ENCODE measurements at places on chromosomes 6 and 20.

DNA sequence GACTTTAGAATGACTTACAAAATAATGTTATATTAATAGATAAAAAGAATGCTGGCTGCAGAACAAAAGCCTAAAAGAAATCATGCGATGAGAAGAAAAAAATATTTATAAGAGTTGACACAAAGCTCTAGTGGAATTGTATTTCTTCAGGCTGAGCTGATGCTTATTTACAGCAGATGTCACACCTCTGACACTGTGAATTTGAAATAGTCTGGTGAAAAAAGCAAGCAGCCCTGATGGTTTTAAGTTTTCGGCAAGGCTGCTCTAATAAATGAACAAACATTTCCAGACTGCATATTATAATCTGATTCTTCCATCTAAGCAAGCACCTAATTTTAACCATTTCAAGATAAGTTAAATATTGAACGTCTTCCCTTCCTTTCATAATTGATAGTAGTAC, 109.9 kb downstream of the LIN28B start:
- DNase-seq = no peak

GRCh38 chr6:38480036-38480435, 159.7 kb downstream of the BTBD9 start:
- no peak for DNase-seq

- DNase-seq = peak; percentile 42
These were observed at the start of gene IP6K3 for GRCh38 chr6:33746651-33747100. Gene IP6K3 (minus strand): TSS chr6:33746905. CDS start chr6:33735476, 11,429 bp downstream.

DNA sequence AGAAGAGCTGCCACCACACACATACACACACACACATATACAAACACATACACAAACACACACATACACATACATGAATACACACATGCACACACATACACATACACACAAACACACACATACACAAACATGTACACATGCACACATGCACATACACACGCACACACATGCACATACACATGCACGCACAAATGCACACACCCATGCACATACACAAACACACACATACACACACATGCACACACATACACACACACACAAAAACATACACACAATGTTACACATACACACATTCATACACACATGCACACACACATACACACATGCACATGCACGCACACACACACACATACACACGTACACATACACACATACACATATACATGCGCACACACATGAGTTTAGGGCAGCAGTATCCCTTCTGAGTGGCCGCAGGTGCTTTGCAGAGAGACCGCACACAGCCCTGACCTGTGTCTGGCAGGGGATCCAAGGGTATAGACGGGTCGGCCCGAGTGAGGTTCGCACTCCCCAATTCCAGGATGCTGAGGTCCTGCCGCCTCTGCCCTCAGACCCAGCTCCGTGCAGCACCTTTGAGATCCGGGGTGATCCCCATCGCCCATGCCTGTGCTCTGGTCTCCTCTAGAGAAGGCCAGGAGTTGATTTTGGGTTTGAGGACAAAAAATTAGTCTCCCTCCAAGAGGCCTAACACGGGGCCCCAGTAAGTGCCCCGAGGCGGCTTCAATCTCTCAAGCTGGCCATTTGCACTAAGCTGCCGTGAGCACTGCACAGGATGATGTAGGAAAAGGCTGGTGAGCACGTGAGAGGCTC, 56.8 kb downstream of the TMEM242 start:
- no peak for DNase-seq

- DNase-seq = no peak
These were observed 423.7 kb upstream of the MARCKS start for GRCh38 chr6:113433335-113433991.

DNA sequence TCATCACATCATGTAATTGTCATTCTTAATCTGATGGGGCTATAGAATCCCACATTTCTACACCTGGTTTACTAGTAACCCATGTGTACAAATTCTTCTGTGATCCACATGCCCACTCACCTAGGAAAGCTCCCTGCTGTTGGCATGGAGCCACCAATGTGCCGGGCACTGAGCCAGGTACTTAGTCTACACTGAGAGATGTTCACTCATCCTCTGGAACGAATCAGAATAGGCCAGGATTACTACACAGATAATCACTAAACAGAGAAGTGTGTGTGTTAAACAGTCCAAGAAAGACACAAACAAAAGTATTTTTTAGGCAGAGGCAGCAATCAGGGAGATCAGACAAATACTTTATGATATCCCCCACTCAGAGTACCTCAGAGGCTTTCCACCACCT, 193.2 kb upstream of the VGLL2 start:
- DNase-seq = no peak

DNA sequence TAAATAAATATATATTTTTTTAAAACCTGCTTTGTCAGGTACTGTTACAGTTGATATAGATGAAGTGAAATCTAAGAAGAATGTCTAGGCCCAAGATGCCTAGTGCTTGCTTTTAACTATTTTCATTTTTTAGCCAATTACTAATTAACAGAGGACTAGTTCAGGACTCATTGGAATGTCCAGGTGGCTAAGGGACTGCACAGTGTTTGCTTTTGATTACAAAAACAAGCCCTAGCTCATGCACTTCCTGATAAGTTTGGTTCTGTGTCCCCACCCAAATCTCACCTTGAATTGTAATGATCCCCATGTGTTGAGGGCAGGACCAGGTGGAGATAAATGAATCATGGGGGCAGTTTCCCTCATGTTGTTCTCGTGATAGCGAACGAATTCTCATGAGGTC, 417.1 kb downstream of the PLCB1 start:
- no peak for DNase-seq

- no peak for DNase-seq
These were observed 21.1 kb downstream of the COL20A1 start for GRCh38 chr20:63314015-63314471.

DNA sequence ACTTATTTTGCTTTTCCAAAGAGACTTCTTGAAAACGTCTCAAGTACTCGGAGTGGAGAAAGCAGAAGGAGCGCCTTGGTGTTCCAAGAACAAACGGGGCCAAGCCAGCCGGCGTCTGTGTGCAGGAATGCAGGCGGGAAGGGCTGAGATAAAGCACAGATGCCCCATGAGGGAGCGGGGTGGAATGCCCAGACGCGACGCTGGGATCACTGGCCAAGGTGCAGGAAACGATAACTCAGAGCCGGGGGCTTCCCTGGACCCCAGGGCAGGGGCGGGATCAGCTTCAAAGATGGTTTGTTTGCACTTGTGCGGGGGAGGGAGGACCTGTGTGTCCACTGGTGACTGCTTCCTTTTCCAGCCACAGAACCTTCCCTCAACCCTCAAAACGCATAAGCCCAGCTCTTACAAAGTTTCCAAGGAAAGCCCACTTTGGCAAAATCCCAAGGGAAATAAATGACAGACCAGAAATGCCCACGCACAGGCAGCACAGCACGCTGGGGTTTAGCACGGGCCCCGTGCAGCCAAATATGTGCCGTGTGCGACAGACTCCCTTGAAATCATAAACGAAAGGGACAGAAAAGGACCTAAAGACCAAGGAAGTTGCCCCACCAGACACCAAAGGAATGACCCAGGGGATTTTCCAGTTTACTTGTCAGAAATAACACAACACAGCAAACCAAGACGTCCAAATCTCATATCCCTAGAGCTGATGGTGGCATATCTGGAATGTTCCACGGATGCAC, 113.9 kb downstream of the NFATC2 start:
- DNase-seq = no peak

GRCh38 chr6:85751374-85752055, 108.8 kb upstream of the SYNCRIP start:
- DNase-seq = no peak

GRCh38 chr6:17729223-17730077, 22.7 kb upstream of the NUP153 start:
- DNase-seq = no peak

GRCh38 chr6:63521475-63522210, 50.6 kb upstream of the LOC128125822 start:
- DNase-seq = no peak

DNA sequence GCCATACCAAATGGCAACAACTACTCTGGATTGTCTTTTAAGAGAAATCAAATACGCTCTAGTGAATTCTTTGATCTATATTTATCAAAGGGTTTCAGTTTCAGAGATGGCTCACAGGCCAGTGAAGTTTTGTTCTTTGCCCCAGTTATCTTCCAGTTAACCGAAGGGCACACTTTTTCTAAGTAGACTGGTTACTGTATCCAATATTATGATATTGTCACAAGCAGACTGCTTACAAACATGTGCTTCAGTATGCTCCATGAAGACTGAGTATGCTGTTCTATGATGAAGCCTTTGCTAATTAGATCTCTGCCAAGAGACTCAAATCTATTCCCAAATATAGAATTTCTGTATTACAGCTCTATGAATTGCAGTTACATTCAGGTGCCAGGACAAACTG, 181.1 kb downstream of the REV3L start:
- DNase-seq = no peak

- DNase-seq = no peak
These were observed 23.0 kb upstream of the ANKRD60 start for GRCh38 chr20:58251348-58251978.

GRCh38 chr20:62710886-62711702, 2.5 kb downstream of the NTSR1 start:
- DNase-seq = no peak

- DNase-seq = no peak
These were observed 181.6 kb upstream of the AKAP12 start for GRCh38 chr6:151058021-151058733.

DNA sequence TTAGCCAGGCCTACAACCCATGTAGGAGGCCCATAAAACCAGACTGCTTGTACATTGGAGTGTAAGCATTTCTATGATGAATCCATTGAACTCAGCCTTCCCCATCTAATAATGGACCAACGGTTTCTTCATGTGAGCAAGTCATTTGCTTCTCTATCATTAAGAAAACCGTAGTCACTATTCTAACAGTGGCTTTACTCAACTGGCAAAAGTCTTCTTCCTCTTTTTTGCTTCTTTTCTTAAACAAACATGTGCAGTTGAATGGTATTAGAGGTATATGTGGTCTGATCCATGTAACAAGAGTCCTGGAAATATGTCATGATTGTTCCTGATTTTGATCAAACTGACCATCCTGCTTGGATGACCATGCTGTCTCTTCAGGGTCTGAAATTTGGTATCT, 132.4 kb upstream of the STXBP5 start:
- no peak for DNase-seq

- no peak for DNase-seq
These were observed 428 bp downstream of the CCM2L start for GRCh38 chr20:32010666-32011065.

GRCh38 chr6:148166339-148166968, 176.2 kb upstream of the SASH1 start:
- no peak for DNase-seq

GRCh38 chr6:159904497-159904911, 13.7 kb downstream of the MAS1 start:
- DNase-seq = no peak

DNA sequence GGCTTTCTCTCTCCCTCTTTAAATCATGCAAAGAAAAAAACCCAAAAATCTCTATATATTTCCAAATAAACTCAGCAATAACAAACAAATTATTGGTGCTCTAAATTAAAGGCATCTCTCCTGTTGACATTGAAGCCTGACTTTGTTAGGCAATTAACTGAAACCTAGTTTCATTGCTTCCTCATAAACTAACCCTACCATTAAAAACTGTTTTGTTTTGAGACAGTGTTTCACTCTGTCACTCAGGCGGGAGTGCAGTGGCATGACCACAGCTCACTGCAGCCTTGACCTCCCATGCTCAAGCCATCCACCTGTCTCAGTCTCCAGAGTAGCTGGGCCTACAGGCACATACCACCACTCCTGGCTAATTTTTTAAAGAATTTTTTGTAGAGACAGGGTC, 34.9 kb downstream of the PIGU start:
- DNase-seq = no peak

DNA sequence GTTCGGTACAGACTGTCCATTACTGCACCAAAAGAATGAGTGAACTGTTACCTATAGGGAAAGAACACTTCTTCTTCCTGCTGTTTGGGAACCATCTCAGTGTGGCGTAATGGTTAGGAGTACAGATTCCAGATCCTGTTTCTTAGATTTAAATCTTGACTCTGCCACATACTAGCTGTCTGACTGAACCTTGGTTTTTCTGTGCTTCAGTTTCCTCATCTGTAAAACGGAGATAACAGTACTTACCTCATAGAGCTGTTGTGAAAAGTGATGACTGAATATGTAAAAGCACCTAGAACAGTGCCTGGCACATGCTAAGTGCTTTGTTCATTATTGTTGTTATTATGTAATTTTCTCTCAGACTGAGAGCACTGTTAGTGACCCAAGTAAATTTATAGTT, 39.8 kb downstream of the STX11 start:
- DNase-seq = no peak

DNA sequence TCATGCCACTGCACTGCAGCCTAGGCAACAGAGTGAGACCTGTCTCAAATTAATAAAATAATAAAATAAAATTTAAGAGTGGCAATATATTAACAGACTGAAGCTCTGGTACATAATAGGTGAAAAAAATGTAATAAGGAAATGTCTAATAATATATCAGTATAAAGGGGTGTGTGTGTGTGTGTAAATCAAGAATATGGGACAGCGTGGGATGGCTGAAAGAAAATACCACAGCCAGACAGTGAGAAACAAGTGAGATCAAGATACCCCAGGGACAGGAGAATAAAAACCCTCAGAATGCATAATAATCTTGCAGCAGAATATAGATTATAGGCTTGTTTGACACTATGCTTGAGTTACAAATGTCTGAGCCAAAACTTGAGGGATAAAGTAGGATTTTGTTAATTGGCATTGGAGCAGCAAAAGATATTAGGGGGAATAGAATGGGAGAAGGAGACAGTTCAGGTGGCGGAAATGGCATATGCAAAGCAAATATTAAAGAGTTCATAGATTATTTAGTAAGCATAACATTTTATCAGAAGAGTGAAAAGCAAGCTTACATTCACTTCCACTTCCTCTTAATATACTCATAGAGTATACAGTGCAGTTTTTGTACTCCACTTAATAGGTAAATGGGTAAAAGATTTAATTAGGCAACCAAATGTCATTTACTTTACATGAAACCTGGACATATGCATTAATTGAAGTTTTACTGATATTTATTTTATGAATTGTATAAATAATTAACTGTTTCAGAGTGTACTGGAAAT, 398.5 kb upstream of the GJE1 start:
- no peak for DNase-seq

DNA sequence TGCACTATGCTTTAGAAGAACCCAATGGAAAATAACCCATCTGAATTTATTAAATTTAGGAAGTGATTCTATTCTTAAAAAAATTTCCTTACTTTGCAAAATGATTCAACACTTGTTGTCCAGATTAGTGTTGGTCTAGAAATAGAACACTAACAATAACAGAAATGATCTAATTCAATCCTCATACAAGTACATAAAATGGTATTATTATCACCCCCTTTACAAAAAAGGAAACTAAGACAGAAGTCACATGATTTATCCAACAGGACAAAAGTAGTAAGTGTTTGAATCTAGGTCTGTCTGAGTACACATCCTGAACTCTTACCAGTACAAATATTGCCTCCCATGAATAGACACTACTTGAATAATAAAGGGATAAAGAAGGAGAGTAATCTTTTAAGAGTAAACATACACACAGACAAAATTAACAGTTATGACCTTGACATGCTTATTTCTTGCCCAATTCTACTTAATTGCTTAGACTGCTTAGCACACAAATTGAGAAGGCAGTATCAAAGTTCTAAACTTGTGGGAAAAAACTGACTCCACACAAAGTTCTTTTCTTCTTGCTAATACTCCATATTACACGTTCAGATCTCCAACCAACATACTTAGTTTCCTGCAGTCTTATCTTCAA, 195.4 kb upstream of the RUNX2 start:
- DNase-seq = no peak
